Endothelial cell of umbilical vein (primary cell): ENCODE measurements at places on chromosomes 12 and 14. TPM values are rescaled to one million over a fixed set of nuclear protein-coding genes. Genes with fewer than 3 reads are reported as not detected.
A peak's percentile ranks its signal among the peaks of the same experiment; 100 is the strongest.

GRCh38 chr12:92879698-92880322 lies 49.3 kb downstream of the EEA1 start:
- no peak for DNase-seq

- no peak for DNase-seq
Measured at GRCh38 chr14:65106316-65106715, 4.0 kb upstream of the MAX start.

- DNase-seq: peak; percentile 40
Measured at GRCh38 chr14:54772451-54772881, 130.2 kb downstream of the GCH1 start.

GRCh38 chr14:31968107-31968810 lies 108.8 kb upstream of the ARHGAP5 start:
- DNase-seq: no peak

GRCh38 chr14:99575043-99576023 lies 28.7 kb downstream of the CCDC85C start:
- no peak for DNase-seq

DNA sequence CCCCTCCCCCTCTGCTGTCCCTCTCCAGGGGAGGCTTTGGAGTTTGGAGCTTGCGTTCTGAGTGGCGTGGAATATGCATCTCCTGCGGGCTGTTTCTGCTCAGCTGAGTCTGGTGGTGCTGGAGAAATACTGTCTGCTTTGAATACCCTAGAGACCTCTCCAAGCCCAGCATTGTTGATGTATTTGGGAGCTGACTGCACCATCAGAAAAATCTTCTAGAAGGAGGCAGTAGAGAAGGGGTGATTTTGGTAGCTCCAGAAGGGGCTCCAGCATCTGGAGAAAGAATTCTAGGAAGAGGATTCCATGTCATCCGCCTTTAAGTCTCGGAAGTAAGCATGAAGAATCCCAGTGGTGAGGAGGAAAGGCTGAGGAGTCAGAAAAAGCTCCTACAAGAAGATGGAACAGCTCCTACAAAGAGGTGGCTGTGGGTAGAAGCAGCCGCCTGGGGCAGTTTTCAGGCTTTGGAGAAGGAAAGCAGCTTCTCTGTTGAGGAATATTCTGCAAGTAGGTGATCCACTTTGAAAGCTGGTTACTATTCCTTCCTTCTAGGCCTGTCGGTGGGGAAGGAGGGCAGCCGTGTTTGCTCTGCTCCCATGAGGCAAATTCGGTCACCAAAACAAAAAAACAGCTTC lies 9.7 kb downstream of the MLXIP start:
- no peak for DNase-seq

DNA sequence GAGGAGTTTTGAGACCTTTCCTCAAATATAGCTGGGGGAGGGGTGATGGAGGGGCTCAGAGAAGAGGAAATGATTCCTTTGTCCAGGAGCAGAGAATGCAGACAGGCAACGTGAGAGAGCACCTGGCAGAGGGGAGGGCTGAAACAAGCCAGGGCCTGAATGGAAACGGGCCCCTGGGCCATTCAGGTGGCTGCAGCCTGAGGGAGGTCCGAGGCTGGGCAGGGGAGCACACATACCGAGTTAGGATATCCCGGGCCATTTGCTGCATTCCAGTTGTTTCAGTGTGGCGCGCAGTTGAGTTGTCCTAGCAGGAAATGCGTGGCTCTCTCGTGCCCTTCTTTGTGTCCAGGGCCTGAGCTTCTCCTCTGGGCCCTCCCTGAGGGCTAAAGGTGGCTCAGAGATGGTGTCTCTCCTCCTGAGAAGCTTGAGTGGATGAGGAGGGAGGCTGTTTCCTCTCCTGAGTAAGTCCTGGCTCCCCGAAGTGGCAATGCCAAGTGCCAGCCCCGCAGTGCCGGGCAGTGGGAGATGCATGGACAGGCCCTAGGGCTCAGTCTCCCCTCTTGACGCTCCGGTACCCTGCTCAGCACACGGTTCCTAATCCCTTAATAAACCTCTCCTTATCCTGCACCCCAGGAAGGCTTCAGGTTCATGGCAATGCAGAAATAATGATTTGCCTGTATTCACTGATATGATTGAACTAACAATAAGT lies 85.5 kb upstream of the VRK1 start:
- no peak for DNase-seq

GRCh38 chr14:73686901-73687300 lies 27.3 kb downstream of the PNMA1 start:
- no peak for DNase-seq

DNA sequence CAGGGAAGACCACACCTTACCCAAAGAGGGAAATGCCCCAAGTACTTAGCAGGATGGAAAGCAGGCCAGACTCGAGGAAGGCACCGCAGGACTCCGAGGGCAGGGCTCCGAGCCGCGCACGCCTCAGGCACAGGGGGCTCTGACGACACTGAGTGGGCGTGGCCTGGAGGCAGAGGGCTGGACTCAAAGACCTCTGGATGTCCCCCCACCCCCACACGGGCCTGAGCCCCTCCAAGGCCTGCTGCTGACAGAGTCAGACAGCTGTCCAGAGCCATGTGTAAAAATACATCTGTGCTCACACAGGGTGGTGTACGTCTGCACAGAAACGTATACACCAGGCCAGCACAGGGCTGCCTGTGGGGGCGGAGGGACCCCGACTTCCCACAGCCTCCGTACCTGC lies 1.4 kb downstream of the AKT1 start:
- DNase-seq: peak; percentile 57

DNA sequence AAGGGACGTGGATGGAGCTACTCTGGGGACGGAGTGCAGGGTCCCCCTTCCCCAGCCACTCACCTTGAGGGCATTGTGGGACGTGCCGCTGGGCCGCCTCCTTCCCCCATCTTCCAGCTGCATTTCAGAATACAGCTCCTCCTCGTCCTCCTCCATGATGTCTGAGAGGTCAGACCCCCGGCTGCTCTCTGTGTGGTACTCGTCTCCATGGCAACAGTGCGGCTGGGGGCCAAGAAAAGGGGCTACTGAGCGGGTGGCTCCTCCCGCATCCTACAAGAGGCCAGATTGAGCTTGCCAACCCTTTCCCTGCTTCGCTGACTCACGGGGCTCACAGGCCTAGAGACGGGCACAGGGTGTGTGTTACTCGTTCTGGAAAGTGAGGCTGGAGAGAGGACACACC lies 90.4 kb downstream of the PIWIL1 start:
- DNase-seq: no peak

DNA sequence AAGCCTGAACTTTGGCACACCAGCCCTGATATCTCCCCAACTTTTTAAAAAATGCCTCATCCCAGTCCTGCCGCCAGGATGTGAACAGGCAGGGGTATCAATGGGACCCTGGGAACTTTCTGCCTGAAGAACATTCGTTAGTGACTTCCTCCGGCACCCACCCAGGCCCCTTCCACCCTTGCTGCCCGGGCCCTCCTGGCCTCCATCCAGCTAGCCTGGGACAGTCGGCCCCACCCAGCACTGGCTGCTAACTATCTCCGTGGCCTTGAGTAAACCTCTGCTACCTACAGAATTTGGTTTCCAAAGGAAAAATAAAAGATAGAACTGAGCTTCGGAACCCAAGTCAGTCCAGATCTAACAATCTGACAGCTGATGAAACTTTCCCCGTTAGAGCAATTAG lies 14.3 kb downstream of the SCARB1 start:
- no peak for DNase-seq

- DNase-seq: no peak
Measured at GRCh38 chr12:119204671-119205285, 26.0 kb downstream of the HSPB8 start.

GRCh38 chr12:49388682-49389386 lies 21.6 kb downstream of the SPATS2 start:
- no peak for DNase-seq

DNA sequence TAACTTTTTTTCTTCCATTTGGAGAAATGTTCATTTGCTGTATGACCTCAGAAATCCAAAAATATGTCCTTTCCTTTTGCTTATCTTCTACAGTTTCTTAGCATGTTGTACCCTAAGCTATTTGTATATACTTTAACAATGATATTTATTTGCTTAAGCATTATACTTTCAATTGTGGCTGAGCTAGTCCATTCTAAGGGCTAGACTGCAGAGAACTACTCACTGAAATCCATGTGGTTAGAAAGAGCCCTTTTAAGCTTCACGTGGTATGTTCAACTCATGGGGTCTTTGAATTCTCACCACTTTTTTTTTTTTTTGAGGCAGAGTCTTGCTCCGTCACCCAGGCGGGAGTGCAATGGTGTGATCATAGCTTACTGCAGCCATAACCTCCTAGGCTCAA lies 122.5 kb downstream of the HMGA2 start:
- DNase-seq: no peak

Gene BDKRB2
- total RNA-seq: 0.39 and 0.77 TPM in 2 replicates

Gene MAP3K9
- 0.05 and 0.11 TPM in 2 replicates for total RNA-seq

Gene CLEC7A
- total RNA-seq: not detected in 2 replicates

Gene PLA2G1B
- total RNA-seq: not detected in 2 replicates
